ENCODE measurements at places on chromosomes 6 and 20.

- no peak for DNase-seq
Observed at GRCh38 chr6:36627801-36628246, 33.7 kb downstream of the SRSF3 start.

DNA sequence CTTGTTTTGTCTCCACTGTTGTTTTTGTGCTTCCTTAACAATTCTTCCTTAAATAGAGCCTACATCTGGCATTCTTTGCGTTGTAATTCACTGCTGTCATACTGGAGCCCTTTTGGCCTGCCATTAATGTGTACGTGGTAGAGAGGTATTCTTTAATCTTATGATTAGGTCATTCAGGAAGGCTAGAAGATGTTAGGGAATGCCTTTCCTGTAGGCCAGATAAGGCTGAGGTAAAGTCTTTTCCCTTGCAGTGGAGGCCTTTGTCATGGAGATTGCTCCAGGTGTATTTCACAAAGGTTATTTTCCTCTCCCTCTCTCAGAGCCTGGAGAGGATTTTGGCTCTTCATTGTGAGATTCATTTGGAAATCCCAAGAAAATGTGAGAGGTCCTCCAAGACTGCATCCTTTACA is 146.9 kb downstream of the FUT9 start:
- no peak for DNase-seq

DNA sequence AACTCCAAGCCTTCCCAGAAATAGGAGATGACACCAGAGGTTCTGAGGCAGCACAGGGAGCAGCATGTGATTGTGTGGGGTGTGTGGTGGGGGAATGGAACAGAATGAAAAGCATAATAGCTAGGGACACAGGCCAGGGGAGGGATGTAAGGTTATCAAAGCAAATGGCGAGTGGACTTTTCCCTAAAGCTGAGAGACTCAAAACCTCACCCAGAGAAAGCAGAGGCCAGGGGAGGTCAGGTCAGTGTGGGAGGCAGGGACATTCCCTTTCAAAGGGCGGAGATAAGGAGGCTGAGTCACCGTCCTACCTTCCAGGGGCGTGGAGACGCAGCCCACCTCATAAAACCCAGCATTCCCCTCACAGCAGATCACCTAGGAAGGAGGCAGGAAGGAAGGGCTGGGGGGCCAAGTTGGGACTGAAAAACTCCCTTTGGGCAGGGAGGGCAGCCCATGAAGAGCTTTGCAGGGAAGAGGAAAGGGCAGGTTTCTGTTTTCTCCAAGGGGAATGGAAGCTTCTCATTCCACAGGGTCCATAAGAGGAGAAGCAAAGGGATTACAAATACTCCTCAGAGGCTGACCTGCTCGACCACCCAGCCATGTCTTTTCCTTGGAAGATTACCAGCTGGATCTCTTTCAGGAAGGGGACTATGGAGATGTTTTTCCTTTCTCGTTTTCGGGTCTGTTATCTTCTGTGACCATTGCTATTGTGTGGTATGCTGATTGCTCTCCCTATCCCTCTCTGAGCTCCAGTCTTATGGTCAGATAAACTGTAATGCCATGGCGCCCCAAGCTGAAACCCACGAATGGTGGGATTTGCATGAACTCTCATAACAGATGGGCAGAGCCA is 9.6 kb upstream of the LY6G5C start:
- DNase-seq: no peak

GRCh38 chr6:111297776-111298175 is 185.2 kb downstream of the REV3L start:
- no peak for DNase-seq

DNA sequence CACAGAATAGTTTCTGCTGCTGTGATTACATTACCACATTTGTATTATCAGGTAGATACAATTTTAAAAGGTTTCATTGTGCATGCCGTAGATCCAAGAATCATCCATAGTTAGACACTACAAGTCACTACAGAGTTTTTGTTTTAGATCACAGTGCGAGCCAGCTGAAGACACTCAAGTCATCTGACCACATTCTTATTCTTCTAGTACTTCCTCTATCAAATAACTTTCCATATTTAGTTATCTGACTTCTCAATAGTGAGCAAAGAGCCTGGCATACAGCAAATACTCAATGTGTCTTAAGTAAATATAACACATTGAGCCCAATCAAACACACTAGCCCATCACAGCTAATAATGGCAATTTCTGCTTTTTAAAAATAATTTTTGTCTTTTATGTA is 195.4 kb downstream of the ASCC3 start:
- no peak for DNase-seq

DNA sequence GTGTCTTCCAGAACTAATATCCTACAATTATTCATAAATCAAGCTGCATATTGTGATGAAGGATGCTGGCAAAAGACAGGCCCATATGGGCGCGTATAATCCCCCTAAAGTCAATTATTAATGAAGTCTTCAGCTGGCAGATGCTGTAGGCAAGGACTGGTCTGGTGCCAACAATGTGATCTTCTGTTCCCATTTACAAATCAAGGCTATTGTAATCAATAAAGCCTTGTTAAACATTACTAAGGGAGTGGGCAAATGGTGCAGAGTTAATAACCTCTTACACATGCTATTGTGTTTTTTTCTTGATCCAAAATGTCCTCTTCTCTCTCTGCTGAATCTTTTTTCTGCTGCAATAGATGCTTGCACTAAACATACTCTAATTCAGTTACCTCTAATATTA is 119.0 kb downstream of the ALDH8A1 start:
- DNase-seq: no peak

DNA sequence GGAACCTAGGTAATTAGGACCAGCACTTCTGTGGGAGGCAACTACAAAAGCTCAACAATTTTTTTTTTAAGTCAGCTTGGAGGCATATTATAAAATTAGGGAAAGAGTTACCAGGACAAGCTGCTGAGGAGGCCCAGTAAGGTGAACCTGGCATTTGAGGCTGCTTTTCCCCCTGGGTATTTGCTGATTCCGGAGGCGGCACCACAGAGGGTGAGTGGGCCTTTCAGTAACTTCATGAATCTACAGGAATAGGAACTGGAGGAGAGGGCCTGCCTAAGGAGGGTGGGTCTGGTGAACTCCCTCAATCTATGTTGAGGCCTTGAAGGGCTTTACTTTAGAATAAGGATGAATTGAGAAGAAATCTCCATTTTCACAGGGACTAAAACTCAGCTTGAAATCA is 14.6 kb downstream of the TSPYL4 start:
- DNase-seq: no peak

GRCh38 chr6:142823256-142823902 is 121.6 kb downstream of the HIVEP2 start:
- DNase-seq: no peak

DNA sequence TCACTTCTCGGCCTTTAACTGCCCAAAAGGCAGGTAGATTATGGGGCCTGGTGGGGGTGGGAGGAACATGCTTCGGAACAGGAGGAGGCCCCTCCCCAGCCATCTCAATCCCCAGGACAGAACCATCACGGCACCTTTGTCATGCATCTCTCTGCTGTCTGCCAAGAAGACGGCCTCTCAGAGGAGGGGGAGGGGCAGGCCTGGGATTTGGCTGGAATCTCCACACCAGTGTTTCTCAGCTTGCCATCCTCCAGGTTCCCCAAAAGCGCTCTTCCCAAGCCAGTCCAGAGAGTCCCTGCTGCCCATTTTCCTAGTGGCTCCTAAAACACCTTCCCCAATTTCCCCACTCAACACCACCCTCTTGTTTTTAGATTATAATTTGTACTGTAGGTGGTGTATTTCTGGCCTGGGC is 2.5 kb upstream of the POU5F1 start:
- DNase-seq: no peak

- no peak for DNase-seq
Observed at GRCh38 chr6:1817033-1817761, 207.5 kb downstream of the FOXC1 start.

DNA sequence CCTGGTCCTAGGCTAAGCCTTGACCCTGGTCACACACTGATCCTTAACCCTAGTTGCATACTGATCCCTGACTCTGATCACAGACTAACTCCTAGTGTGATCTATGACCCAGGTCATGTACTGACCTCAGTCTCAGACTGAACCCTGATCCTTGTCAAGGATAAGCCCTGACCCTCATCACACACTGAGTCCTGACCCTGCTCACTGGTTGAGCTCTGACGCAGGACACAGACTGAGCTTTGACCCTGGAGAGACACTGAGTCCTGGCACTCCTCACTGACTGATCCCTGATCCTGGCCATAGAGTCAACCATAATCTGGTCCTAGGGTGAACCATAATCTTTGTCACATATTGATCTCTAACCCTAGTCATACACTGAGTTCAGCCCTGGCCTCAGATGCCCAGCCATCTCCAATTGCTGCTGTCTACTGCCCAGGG is 37.9 kb downstream of the KCNB1 start:
- no peak for DNase-seq

DNA sequence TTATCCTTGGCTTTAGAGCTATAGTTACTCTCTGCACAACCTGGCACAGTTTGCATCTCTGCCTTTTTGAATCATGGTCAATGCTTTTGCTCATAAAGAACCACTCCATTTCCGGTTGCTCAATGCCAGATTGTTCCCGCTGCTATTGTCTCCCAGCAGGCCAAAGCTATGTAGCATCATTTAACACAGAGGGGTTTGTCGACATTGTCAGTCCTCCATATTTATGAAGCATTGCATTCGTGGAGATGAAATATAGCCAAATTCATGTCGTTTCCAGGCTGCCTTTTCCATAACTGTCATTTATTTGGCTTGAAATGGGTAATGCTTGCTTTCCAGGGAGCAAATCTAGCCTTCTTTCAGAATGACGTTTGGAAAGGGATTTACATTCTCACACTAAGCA is 598.8 kb downstream of the EPHA7 start:
- DNase-seq: no peak

DNA sequence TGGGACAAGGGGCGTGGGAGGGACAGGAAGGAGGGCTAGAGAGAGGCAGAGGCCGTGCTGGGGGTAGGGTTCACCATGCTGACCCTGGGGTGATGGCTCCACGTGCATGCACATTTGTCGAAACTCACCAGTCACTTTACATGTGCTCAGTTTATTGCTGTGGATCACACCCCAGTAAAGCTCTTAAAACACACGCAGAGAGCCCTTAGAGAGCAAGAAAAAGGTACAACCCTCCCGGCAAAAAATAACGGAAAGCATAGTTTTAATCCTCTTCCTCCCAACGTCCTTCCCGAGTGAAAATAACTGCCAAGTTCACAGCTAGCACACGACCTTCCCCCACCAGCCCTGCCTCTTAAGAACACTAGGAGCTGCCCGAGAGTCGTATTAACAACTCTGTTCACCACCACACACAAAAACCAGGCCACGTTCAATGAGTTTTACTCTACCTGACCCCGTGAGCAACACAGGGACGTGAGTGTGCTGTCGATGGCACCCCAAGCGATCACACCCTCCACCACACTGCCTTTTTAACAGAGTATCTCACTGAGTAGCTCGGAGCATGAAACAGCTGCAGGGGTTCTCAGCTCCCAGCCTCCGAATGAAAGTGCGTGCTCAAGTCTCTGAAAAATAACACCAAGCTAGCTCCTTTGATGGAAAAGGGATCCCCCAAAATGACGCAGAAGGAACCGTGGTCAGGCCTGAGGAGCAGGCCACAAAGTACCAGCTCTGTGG is 39.7 kb downstream of the TAF4 start:
- DNase-seq: no peak

- DNase-seq: no peak
Observed at GRCh38 chr20:37407573-37408002, 61.6 kb downstream of the SRC start.

DNA sequence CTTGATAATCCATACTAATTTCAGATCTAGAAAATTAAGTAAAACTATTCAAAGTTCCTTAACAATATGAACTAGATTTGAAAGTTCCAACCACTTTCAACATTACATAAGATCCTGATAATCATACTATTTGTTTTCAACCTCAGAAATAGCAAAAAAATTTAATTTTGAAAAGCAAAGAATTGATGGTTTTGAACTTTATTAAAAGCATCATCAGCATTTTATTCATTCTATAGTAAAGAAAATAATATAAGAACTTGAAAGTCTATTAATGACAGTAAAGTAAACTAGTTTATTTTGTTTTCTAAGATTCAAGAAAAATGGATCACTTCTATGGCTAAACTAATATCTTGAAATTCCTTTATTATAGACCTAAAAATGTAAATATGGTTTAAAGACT is 26.8 kb downstream of the EYS start:
- no peak for DNase-seq

DNA sequence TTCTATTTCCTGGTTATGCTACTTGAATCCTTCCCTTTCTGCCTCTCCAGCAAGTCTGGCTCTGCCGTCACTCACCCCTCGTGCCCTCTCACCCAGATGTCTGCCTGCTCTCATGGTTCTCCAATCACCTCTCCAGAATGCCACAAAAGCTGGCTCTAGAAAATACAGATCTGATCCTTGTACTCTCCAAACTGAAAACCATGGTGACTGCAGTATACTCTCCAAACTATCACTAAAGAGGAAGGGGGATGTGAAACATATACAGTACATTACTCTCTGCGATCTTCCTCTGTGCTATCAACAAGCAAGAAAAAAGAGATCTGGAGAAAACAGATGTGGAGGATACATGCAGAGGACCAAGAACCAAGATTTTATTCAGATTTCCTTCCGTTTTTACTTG is 91.1 kb downstream of the ATXN1 start:
- no peak for DNase-seq

- no peak for DNase-seq
Observed at GRCh38 chr6:39927159-39927558, 7.1 kb downstream of the MOCS1 start.

DNA sequence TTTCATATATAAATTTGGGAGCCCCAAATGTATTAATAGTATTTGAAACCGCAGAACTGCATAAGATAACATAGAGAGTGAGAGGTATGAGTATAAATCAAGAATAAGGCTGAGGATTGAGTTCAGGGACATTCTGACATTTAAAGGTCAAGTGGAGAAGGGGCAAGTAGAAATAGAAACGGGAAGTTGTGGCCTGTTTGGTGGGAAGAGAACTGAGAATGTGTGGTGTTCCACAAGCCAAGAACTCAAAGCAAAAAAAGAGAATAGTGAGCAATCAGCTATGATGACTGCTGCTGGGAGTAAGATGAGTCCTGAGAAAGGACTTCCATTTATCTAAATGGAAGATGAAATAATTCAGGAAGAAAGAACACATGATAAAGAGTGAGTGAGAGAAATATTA is 418.4 kb downstream of the CD109 start:
- no peak for DNase-seq

GRCh38 chr20:50009521-50010454 is 27.0 kb downstream of the SNAI1 start:
- DNase-seq: no peak

Measured in esophagus squamous epithelium (tissue), 5 donors.